Nucleus accumbens (tissue), 56 donors: ENCODE measurements at places on chromosomes 1 and 21.
A peak's percentile ranks its signal among the peaks of the same experiment; 100 is the strongest.

- DNase-seq: no peak
These were observed 149.5 kb upstream of the B3GALT2 start for GRCh38 chr1:193335806-193336428.

GRCh38 chr1:168739908-168740307, 10.9 kb upstream of the DPT start:
- no peak for DNase-seq

DNA sequence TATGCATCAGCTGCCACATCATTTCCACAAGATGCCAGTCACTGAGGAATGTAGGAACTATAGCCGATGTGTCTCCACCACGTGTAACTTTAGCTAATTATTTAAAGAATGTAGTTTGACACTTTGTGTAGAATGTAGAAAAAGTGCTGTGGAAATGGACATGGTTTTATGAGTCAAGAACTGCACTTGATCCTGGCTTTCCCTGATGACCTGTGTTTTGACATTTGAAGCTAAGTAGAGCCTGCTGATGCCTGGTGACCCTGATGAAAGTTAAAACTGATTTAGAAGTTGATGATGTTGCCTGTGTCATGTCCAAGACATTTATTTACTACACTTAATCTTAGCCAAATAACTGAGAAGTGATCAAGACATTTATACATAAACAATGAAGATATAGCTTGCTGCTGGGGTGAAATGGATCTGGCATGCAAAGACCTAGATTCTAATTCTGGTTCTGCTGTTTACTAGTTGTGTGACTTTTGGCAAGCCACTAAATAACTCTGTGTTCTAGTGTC, 4.4 kb upstream of the OSBPL9 start:
- no peak for DNase-seq

DNA sequence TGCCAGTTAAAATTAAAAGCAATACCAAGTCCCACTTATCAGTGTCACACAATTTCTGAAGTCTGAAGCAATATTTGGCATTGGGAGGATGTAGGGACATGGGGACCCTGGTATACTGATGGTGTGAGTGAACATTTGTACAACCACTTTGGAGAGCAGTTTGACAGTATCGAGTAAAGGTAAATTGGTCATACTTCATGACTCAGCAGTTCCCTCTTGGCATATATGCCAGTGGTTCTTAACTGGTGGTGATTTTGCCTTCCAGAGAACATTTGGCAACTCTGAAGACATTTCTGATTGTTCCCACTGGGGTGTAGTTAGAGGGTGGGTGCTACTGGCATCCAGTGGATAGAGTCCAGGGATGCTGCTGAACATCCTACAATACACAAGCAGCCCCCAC, 19.7 kb downstream of the FMOD start:
- DNase-seq: no peak

- no peak for DNase-seq
These were observed 12.4 kb upstream of the FCGR2A start for GRCh38 chr1:161492827-161493226.

GRCh38 chr1:21534674-21535378, 25.6 kb downstream of the ALPL start:
- no peak for DNase-seq

DNA sequence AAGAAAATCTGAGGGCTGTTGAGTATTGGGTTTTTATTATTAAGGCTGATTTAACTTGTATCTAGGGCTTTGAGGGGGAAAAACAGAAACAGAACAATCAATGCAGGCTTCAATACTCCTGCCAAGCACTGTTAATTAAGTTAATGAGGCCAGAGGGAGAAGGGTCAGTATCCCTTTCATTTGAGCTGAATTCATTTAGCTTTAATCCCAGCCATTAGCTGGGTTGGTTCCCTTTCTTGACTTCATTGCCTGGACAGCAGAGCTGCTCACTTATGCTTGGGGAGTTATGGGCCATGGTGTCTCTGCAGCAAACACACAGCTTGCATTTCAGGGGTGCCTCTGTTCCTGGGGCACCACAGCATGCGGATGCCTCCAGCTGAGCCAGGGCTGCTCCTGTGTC, 16.3 kb downstream of the TLR5 start:
- no peak for DNase-seq

GRCh38 chr21:25925064-25925800, 190.5 kb downstream of the GABPA start:
- DNase-seq: peak; percentile 34

DNA sequence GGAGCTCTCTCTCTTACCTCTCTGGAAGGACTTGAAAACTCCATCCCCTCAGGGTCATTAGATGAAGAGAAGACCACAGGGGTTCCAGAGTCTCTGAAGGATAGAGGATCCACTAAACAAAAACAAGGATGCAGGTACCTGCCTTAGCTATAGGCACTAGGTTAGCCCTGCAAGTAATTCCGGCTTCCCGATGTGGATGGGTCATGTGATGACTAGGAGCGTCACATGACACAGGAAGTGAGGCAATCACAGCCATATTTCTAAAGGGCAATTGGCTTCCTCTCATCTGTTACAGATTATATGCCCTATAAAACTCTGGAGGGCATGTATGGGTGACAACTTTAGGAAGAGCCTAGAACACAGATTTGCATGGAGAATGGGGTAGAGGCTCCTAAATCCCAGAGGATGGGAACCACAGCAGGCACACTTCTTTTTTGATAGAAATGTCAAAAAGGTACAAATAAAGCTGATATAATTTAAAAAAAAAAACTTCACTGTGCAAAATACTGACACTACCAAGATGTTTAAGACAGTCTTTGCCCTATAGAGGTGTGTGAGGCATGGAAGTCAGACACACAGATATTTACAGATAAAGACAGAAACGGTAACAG, 14.1 kb downstream of the ENTREP3 start:
- peak; percentile 43 for DNase-seq

DNA sequence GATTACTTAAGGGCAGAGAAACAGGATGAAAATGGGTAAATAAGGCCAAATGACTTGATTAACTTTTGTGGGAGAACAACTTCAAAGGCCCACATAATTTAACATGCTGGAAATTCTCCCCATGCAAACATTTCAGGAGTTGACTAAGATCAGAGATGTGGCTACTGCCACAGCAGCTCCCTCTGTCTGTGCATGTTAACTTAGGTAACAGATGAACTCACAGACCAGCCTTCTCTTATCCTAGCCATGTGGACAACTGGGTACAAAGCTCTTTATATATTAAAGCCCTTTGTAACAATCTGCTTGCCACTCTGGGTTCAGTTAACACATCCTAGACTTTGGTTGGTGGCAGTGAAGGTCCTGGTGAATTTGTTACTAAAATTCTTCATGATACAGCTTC, 33.2 kb downstream of the BEND5 start:
- no peak for DNase-seq

- DNase-seq: no peak
These were observed 4.2 kb downstream of the THEMIS2 start for GRCh38 chr1:27876341-27877114.

- no peak for DNase-seq
These were observed 3.1 kb upstream of the NID1 start for GRCh38 chr1:236067854-236068454.

DNA sequence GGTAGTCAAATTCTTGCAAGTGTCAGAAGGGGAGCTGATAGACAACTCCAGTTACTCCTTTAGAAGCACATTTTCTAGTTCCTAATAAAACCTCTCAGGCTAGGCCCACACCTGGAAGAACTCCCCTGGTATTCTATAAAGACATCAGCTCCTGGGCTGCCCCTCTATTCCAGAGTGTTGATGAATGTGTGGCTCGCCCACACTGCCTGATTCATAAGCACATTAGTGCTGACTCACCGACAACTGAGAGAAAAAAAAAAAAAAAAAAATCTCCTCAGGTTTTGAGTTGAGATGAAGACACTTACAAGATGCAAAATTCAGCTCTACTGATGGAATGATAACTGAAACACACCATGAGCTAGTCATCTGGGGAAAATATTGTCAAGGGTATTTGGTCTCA, 188.1 kb downstream of the TNR start:
- DNase-seq: no peak

- DNase-seq: no peak
These were observed 29.7 kb downstream of the SERTAD4 start for GRCh38 chr1:210262167-210262896.
